Frontal cortex (tissue), 4 donors: ENCODE measurements at places on chromosomes 4 and X. TPM values are rescaled to one million over a fixed set of nuclear protein-coding genes. Genes with fewer than 3 reads are reported as not detected.

Gene AKAP4
- not detected for total RNA-seq

Gene CXCL1
- 1.2 TPM for total RNA-seq

Gene MUC7
- not detected for total RNA-seq

Gene FGB
- not detected for total RNA-seq

Gene TCEAL6
- total RNA-seq, result 9.4 TPM

Gene CXCL8
- total RNA-seq, result 0.41 TPM

Gene POLN
- 8.6 TPM for total RNA-seq

Gene DOCK11
- 26.1 TPM for total RNA-seq

Gene ATP1B4
- total RNA-seq, result not detected

Gene JCHAIN
- total RNA-seq, result under 0.01 TPM

Gene VSIG4
- 15.1 TPM for total RNA-seq

Gene COX7B2
- not detected for total RNA-seq

Gene MAD2L1
- total RNA-seq, result 4.9 TPM

Gene GLRB
- total RNA-seq, result 44.0 TPM

Gene CCDC110
- 0.41 TPM for total RNA-seq

Gene ABLIM2
- total RNA-seq, result 9.4 TPM

Gene WNK3
- 71.3 TPM for total RNA-seq

Gene SRPX2
- 0.41 TPM for total RNA-seq

Gene ZNF157
- total RNA-seq, result 4.9 TPM

Gene ARL9
- total RNA-seq, result 2.4 TPM

Gene CHRDL1
- 23.2 TPM for total RNA-seq

Gene STBD1
- total RNA-seq, result 0.41 TPM

Gene UGT2B17
- not detected for total RNA-seq

Gene SHROOM3
- 9.8 TPM for total RNA-seq

Gene FOXP3
- total RNA-seq, result not detected

Gene PASD1
- not detected for total RNA-seq

Gene AIFM1
- total RNA-seq, result 11.4 TPM
